Stimulated activated CD8-positive, alpha-beta memory T cell treated with anti-CD3 and anti-CD28 coated beads, Interleukin-12 subunit alpha, Interleukin-12 subunit beta, amount 100 ng/mL, for 4 hours (primary cell): ENCODE measurements at places on chromosomes 1 and 21.

GRCh38 chr1:85188530-85188929 is 12.3 kb downstream of the SYDE2 start:
- DNase-seq = no peak

DNA sequence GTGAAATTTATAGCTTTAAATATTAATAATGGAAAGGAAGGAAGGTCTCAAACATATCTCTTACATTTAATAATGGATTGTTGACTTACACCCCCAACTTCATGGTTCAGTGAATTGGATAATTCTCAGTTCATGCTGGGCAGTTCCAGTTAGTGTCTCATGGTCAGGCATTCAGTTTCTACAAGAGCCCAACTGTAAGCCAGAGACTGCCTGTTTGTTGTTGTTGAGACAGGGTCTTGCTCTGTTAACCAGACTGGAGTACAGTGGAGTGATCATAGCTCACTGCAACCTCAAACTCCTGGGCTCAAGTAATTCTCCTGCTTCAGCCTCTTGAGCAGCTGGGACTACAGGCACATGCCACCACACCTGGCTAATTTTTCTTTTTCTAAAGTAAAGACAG is 5.0 kb upstream of the DMAP1 start:
- no peak for DNase-seq

GRCh38 chr1:27668808-27669723 is 2.9 kb downstream of the IFI6 start:
- DNase-seq = peak; percentile 71

DNA sequence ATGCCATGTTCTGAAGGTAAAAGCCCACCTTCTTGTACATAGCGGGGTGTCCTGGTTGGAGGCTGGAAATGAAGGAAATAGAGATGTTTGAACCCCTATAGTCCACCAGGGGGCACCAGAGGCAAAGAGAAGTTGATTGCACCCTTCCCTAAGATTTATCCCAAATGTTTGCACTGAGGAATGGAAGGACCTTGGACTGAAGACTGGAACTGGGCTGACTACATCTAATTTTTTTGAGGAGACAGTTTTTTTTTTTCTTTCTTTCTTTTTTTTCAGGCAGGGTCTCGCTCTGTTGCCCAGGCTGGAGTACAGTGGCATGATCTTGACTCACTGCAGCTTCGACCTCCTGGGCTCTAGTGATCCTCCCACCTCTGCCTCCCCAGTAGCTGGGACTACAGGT is 55.3 kb upstream of the EIF4G3 start:
- DNase-seq = no peak

GRCh38 chr1:19049128-19049768 is 92.8 kb upstream of the IFFO2 start:
- DNase-seq = no peak

DNA sequence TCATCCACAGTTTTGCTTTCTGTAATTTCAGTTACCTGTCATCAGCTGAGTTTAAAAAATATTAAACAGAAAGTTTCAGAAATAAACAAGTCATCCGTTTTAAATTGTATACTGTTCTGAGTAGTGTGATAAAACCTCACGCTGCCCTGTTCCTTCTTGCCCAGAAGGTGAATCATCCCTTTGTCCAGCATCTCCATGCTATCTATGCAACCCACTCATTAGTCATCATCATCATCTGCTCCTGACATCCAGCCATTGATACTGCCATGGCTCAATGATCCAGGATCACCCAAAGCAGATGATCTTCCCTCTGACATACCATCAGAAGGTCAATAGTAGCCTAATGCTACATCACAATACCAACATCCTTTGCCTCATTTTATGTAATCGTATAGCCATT is 198.3 kb downstream of the SLC44A5 start:
- DNase-seq = no peak

- DNase-seq = no peak
Measured at GRCh38 chr1:3026124-3026523, 4.9 kb downstream of the ACTRT2 start.

DNA sequence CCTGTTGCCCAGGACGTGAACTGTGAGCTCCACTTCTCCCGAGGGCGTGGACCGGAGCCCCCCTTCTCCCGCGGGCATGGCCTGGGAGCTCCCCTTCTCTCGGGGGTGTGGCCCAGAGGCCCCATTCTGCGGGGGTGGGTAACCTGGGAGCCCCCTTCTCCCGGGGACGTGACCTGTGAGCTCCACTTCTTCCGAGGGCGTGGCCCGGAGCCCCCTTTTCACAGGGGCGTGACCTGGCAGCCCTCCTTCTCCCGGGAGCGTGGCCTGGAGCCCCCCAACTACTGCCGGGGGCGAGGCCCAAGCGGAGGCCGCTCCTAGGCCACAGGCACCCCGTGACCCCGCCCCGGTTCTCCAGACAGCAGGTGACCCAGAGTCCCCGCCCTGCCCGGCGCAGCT is 320 bp downstream of the C1orf174 start:
- no peak for DNase-seq

GRCh38 chr1:79852004-79852403 is 845.5 kb upstream of the ADGRL4 start:
- DNase-seq = no peak
